ENCODE measurements at places on chromosomes 1 and 21.

DNA sequence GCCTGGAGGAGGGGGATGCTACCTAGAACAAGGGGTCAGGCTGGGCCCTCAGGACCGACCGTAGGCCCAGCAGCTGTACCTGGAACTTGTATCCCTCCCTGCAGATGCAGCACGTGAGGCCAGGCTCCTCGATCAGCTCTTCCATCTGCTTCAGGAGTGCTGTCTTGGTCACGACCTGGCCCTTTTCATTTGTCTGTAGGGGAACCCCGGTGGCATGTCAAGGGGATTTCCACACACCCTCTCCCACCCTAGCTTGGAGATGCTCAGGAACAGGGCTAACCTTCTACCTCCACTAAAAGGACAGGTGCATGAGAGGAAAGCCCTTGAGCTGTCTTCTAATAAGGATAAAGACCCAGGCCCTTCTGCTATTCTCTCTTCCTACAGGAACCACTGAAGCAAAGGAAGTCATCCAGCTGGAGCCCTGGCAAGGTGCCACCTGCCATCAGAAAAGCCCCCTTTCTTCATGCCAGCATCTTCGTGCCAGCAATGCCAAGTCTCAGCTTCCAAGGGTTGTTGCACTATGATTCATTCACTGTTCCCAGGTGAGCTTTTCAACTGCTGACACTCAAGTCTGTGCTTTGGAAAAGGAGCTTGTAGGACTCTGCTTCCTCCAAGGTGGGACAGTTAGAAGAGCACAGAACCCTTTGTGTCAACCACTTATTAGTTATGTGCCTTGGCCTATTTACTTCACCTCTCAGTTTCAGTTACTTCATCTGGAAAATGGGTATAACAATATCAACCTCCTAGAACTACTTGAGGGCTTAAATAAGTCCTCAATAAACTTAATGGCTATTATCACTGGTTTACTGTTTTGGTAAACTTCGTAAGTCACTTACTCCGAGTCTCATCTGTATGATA lies 122.1 kb downstream of the UBR4 start:
- no peak for DNase-seq

DNA sequence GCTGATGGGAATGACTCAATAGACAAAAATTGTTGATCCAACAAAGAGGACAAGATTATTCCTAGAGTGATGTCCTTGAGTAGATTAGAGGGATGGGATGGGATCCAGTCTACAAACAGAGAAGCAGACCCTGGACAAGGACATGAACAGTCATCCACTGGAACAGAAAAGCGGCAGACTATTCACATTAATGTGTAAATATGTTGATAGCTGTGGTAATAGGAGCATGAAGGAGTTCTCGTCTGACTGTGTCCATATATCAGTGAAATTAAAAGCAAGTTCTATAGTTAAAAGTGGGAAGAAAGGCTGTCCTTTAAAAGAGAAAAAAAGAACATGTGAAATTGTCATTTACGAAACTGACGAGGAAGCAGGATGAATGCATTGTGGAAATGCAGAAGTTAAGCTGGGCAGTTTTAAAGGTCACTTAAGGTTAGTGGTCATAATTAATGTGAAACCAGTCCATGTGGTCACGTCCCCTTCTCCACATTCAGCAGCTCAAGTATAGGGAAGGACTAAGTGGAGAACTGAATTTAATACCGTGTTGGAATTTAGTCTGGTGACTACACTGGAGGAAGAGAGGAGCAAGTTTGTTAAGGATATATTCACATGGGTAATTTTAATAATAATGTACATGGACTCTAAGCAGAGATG lies 62.1 kb downstream of the PIK3R3 start:
- no peak for DNase-seq

- DNase-seq = no peak
Observed at GRCh38 chr1:164625004-164625617, 66.1 kb downstream of the PBX1 start.

DNA sequence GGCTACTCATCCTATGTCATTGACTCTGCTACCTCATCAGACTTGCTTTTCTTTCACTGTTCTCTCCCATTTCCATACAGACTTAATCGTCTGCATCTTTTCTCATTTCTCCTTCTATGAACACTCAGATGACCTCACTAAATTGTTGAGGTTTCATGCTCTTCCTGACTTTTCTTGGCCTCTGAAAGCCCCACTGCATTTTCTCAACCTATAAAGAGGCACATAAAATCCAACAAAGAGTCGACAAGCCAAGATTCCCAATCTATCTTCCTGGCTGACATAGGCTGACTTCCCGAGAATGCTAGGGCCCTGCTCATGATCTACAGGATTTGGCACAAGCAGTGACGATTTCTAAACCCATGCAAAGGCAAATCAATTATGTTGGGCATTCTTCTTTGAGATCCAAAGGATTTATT lies 280.8 kb upstream of the DPYD start:
- DNase-seq = no peak

DNA sequence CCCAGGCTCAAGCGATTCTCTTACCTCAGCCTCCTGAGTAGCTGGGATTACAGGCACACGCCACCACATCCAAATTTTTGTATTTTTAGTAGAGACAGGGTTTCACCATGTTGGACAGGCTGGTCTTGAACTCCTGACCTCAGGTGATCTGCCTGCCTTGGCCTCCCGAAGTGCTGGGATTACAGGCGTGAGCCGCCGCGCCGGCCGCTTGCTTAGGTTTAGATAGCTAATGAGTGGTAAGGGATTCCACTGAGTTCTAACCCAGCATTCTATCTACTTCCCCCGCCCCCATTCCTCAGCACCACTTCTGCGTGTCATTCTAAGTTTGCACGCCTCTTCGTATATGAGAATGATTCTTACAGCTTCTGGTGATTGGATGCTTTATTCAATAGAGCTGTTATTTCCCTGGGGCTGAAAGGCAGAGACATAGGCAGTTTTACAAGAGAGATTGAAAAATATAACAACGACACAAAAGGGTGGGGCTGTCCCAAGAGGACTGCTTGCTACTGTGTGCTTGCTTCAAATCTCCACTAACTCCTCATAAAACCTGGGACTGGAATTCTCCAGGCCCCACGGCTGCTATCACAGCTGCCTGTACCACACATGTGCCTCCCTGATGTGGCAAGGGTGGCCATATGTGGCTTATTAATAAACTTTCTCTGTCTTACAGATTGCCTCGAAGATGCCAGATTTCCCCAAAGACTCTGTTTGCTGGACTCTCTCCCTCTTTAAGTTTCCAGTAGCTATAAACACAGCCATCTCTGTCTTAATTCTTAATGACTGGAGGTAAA lies 23.7 kb upstream of the GREM2 start:
- DNase-seq = no peak

GRCh38 chr1:42952303-42953001 lies 6.2 kb downstream of the SLC2A1 start:
- no peak for DNase-seq

DNA sequence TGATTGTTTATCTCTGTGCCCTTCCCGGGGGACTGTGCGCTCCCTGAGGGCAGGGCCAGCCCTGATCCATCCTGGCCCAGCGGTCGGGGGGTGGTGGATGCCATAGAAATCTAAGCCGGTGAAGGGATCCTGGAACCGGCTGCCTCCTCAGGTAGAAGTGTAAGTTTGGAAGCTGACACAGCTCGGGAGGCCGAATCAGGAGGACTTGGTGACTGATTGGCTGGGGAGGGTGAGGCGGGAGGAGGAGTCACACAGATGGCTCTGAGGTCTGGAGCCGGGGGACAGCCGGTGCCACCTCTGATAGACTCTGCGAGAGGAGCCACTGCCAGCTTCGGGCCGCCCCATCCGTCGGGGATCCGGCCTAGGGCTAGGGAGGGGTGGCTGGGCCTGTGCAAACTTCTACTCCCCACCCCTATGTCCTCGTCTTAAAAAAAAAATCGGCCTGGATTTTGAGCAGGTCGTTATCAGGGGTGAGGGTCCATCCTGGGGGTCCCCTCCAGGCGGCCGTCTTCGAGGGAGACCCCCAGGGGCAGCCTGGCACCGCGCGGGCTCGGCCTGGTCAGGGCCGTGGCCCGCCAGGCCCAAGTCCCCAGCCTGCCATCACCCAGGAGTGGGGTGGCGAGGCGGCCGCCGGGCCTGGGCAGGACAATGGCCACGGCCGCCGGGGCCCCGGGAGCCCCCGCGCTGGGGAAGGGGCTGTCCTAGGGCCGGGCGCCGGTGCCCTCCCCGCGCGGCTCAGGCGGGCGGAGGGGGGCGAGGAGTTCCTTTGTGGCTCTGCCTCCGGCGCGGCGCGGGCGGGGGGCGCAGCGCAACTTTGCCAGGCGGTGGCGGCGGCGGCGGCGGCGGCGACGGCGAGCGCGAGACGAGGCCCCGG lies 708 bp upstream of the ZNF362 start:
- DNase-seq = no peak

DNA sequence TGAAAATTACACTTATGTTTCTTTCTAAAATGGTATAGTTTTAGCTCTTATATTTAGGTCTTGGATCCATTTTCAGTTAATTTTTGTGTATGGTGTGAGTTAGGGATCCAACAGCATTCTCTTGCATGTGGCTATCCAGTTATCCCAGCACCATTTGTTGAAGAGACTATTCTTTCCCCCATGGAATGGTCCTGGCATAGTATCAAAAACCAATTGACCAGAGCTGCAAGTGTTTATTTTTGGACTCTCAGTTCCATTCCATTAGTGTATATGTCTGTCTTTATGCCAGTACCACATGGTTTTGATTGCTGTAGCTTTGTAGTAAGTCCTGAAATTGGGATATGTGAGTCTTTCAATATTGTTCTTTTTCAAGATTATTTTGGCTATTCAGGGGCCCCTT lies 14.3 kb downstream of the TTLL10 start:
- DNase-seq = no peak

DNA sequence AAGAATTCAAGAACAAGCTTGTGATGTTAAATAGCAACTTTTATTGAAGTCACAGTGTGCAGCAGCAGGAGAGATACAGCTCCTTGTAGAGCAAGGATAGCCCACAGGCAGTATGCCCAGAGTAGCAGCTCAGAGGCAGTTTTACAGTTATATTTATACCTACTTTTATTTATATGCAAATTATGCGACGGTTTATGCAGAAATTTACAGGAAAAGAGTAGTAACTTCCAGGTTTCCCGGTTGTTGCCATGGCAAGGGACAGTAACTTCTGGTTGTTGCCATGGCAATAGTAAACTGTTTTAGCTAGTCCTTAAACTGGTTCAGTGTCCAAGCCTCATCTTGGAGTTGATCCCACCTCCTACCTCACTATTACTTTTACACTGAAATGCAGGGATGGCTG lies 344.6 kb upstream of the LYPLAL1 start:
- no peak for DNase-seq

Measured in NCI-H2081 treated with DMSO at 0.1 percent for 48 hours (cell line).